G401 (cell line): ENCODE measurements at places on chromosomes 1 and 21.

- DNase-seq: no peak
Measured at GRCh38 chr1:117674521-117675400, 68.9 kb downstream of the TENT5C start.

GRCh38 chr1:15345705-15346345 is 63.9 kb upstream of the EFHD2 start:
- DNase-seq: no peak

GRCh38 chr1:9164919-9165318 is 36.0 kb upstream of the GPR157 start:
- DNase-seq: no peak

DNA sequence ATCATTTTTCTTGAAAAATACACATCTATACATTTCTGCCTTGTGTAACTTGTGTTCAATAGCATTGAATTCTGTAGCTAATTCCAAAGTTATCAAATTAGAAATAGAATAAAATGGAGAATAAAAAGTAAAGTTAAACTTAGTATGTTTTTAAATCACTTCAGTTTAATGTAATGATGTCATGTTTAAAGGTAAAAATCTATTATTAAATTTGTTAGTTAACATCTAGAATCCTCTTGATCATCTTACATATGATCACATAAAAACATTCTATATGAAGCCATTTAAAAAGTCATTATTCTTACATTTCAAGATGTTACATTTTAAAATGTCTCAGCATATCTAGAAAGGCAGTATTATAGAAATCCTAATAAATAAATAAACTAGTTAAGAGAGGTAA is 1163.2 kb downstream of the PLA2G4A start:
- DNase-seq: no peak

DNA sequence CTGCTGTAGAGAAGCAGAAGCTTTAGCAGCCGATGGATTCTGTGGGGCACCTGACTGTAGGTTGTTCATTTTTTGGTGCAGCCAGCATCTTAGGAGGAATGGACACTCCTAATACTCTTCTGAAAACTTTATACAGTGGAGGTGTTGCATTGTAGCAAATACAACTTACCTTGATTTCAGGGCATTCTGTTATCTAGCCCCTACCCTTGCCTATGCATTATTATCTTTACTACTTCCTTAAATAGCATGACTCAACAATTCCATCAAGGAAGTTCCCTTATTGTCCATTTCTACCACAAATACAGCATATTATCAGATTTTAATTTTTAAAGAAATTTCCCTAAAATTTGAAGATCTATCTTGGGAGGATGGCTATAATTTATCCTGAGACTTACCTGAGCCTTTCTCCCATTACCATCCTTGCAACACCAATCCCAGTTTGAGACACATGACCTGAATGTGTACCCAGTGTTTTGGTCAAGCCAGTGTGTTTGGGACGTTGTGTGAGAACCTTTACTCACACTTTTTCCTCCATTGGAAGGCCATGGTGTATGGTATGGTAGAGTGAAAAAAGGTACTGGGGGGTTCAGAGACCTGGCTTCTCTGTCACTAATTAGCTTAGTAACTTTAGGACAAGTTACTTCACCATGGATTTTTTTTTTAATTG is 9.2 kb downstream of the POU2F1 start:
- DNase-seq: no peak

DNA sequence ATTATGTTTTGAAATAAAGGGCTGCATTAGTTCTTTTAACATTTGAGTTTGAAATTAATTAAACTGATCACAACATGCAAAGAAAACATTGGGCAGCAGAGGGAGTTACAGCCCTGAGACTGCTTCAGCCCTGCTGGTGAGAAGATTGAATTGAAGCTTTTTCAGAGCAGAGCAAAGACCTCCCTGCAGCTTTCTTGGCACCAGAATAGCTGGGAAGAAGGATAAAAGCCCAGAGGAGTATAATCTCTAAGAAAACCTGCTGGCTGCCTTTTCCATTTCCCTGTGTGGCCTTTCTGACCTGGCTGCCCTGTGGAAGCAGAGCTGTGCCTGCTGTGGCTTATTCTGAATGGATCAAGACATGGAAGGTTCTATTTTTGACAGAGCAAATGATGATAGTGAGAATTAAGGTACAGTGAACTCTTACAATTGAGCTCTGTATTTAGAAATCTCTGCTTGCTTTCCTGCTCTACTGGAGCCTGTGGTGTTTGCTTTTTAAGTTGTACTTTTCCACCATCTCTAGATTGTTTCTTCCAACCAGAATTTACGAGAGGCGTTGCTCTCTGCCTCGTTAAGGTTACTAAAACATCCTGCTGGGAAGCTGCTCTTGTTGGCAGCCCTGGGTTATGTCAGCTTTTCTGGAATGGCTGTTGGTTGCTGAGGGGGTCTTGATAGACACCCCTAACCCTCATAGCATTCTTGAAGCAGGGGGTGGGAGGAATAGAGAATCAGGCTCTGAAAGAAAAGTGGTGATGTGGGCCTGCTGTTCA is 9.9 kb downstream of the SNRPE start:
- DNase-seq: peak; percentile 78
